Osteocyte (in vitro differentiated cells): ENCODE measurements at places on chromosomes 12 and 14.

- DNase-seq, result no peak
Measured at GRCh38 chr12:87439990-87440827, 589.0 kb downstream of the C12orf50 start.

GRCh38 chr12:56221232-56221756 lies 428 bp downstream of the RNF41 start:
- no peak for DNase-seq

DNA sequence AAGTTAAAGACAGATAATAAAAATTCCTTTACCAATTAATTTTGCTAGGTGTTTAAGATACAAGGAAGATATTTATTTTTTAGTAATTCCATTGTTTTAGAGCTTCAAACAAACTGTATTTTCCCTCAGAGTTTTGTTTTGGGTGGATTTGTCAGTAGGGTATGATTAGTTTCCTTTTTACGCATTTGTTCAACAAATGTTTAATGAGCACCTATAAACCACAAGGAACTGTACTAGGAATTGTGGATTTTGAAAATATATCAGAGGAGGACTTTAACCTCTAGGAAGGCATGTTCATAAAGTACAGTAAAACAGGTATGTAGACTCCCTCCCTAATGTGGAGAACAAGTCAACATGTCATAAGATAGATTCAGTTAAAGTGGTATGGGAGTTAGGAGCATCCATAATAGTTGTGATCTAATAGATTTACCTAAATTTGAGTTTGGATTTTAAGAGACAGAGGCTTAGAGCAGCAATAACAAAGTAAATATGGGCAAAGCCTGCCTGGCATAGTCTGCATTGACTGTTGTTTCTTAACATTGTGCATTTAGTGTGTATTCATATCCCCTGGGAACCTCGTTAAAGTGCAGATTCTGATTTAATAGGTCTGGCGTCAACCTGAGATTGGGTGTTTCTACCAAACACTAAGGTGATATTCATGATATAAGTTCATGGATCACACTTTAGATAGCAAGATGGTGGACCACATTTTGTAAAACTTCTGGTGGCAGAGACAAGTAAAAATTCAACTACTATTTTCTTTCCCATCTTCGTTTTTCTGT lies 232.0 kb downstream of the ERC1 start:
- DNase-seq, result no peak

DNA sequence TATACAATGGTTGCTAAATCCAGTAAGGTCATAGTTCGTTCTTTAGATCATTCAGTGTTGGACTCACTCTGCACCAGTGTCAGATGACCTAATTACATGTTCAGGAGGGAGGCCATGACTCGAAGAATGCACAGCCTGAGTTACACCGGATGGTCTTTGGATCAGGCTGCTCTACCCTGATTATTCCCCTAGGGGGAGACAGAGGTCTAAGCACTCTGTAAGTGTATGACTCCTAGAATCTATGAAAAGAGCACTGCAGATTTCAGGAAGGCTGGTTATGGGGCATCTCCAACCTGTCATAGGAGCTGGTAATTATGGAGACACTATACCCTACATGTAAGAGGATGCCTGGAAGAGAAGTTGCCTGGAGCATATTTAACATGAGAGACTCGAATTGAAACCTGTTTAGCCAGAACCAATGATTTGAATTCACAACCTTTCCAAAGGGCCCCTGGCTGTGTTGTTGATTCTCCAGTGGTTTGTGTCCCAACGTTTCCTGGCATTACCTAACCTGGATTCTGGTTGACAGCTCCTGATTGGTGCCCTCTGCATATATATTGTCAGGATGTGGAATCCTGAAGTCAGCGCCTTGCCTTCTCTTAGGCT lies at the start of gene MUCL1:
MUCL1 (plus strand) TSS at position 584 of the 606 bp plus-strand sequence. CDS start 67 bp downstream, outside the sequence.
- DNase-seq, result no peak

DNA sequence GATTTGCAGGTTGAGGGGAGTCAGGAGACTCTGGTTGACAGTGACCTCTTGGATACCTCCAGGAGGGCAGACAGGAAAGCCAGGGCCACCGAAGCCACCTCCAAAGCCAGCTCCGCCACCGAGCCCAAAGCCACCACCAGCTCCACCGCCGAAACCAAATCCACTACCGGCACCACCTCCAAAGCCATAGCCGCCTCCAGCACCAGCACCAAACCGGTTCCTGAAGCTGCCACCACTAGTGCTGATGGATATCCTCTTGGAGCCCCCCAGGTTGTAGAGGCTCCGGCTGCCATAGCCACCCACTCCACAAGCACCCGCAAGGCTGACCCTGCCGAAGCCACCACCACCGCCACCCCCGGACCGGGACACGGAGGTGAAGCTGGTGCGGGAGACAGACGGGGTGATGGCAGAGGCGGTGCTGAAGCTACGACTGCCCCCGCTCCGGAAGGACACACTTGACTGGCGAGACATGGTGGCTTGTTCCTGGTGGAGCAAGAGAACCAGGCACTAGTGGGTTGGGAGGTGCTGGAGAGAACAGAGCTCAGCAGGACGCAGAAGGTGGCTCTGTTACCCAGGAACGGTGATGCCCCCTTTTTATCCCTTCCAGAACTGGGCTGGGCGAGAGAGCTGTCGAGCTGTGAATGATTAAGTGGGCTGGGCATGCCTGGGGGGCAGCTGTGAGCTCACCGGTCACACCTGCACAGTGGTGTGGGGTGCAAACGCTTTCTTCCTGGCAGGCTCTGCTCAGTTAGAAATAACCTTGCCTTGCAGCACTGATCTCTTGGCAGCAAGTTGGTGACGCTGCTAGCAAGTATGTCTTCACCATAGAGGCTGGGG lies at the start of gene KRT5:
KRT5 (minus strand) TSS at position 569 of the 837 bp plus-strand sequence; CDS start at position 471, 98 bp downstream.
- DNase-seq, result peak; percentile 78

DNA sequence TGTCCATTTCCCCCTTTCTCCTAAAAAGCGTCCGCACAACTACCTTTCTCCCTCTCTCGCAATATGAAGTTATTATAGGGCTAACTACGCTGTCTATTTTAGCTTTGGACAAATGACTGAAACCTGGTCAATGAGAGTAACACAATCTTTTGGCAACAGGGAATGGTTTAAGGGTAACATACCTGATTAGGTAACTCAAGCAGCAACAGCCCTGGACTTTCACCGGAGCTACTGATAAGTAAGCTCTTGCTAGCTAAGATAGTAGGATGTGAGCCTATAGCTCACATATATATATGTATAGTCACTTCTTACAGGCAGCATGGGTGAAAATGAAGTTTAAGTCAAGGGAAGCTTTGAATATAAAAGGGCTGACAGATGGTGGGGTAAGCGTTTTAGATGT lies 313.0 kb downstream of the CEP128 start:
- DNase-seq, result no peak
